Astrocyte (in vitro differentiated cells and primary cell): ENCODE measurements at places on chromosomes 3 and 15. TPM values are rescaled to one million over a fixed set of nuclear protein-coding genes. Genes with fewer than 3 reads are reported as not detected.

HIGD2B gene
- total RNA-seq: not detected in 2 replicates

DNA sequence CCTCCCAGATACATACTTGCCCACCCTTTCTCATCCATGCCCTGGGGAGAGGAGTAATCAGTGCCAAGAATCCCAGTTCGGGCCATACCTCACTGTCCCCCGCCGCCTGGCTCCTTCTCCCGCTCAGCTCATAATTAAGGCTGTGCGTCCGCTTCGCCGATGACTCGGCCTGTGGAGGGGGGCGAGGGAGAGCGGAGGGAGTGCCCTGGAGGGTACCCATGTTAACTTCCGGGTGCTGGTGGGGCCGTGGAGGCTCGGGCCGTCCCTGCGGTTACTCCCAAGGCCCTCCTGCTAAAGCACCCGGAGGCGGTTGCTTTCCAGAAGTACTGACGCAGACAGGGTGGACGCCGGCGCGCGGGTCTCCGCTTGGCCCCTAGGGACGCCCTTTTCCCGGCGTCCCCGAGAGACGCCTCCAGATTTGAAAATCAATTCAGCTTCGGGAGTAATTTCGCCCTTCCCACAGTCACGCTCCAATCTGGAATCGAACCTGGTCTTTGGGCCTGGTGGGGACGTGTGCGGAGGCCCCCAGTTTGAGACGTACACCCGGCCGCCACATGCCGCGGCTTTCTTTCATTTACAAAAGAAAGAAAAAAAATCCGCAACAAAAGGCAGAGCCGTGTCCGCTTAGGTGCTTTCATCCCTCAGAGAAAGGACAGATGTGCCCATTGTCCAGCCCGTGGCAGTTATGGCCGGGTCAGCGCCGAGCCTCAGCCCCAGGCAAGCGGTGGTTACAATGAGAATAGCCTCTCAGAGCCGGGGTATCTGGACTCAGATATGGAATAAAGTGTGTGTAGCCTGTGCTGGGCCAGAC is 1.0 kb upstream of the ONECUT1 start:
- DNase-seq: no peak

DNA sequence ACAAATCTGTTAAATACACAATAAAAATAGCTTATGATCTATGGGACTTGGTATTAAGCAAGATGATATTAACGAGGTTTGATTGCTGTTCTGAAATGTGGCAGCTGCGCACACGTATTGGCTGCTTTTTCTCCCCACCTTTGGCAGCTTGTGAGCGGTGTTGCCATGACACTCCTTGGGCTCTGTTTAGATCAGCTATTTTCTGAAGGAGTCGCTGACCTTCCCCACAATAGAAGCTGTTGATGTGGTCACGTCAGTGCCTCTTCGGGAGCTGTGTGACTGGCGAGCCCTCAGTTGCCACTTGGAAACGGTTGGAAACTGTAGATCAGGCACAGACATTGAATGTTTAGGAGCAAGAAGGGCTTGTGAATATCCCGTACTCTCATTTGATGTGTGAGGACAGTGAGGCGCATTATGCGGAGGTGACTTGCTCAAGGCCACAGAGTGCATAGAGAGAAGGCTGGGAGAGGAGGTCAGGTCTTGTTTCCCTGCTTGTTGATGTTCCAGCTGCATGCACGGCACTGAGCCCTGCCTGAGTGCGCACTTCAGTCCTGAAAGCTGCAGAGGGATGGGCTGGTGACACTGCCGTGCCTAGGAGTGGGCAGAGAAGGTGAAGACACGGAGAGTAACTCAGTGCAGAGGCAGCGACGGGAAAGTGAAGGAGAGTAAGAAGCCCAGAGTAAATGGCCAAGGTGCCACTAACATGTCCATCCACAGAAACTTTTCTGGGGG is 198.4 kb downstream of the LPP start:
- DNase-seq: no peak

ERICH6 gene
- 0.09 TPM in 1 of 2 replicates, not detected in the other for total RNA-seq

- DNase-seq: no peak
Measured at GRCh38 chr3:17360991-17361390, 381.4 kb downstream of the TBC1D5 start.

- no peak for DNase-seq
Measured at GRCh38 chr3:17686613-17687012, 55.8 kb downstream of the TBC1D5 start.

- DNase-seq: no peak
Measured at GRCh38 chr3:51510996-51511395, 11.2 kb upstream of the DCAF1 start.

GRCh38 chr15:64305261-64305660 is 50.7 kb downstream of the CSNK1G1 start:
- DNase-seq: no peak
